H4 (cell line): ENCODE measurements at places on chromosomes 5 and 9. TPM values are rescaled to one million over a fixed set of nuclear protein-coding genes. Genes with fewer than 3 reads are reported as not detected.

Gene TMEM167A
- total RNA-seq: 175 and 177 TPM in 2 replicates

Gene UBE2QL1
- total RNA-seq: 0.54 and 0.64 TPM in 2 replicates

Gene PCDHAC1
- total RNA-seq: 1.1 TPM in 2 replicates

- DNase-seq: no peak
These were observed 411.1 kb upstream of the MPDZ start for GRCh38 chr9:13690595-13690994.

DNA sequence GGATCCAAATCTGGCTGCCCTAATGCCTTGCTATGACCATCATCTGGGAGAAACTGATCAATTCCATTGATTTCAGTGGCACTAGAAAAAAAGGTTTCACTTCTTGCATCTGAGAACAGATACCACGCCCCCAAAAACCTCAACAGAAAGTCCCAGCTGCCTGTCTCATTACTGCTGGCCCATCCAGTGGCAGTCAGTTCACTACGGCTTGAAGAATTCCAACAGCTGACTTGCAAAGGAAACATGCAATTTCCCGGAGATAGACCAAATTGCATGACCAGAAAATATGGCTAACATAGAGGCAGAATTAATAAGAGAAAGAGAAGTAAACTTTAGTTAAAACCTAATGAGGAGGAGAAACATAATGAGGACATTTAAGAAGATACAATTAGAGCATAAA, 48.6 kb downstream of the UGCG start:
- DNase-seq: no peak

- DNase-seq: no peak
These were observed 1147.7 kb upstream of the WWC1 start for GRCh38 chr5:167143716-167144115.

GRCh38 chr5:167864801-167865200, 426.6 kb upstream of the WWC1 start:
- DNase-seq: no peak

DNA sequence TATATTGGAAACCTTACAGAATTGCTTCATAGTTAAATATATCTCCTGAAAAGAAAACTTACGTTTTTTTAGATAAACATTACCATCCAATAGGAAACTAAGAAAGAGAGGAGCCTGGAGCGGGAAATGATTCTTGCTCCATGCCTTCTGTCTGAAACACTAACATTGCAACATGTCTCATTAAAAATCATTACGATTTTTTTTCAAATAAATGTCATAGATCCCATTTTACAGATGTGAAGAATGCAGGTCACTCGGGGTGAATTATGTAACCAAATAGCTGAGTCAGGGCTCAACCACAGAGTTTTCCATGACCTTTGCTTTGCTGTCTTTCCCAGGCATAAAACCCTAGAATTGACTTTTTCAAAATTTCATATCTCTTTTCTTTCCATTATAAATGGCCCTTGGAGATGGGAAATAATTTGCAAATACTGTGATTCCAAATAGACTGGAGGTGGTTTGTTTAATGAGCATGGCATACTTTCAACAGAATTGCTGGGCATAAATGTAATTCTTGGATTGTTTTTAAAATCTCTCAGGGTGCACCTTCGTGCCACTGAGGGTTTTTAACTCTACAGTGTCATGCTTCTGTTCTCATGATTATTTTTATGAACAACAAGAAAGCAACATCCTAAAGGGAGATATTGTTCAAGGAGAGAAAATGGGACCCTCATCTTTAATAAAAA, 302.8 kb downstream of the EBF1 start:
- no peak for DNase-seq

Gene MOB3B
- 0.10 and 0.39 TPM in 2 replicates for total RNA-seq

DNA sequence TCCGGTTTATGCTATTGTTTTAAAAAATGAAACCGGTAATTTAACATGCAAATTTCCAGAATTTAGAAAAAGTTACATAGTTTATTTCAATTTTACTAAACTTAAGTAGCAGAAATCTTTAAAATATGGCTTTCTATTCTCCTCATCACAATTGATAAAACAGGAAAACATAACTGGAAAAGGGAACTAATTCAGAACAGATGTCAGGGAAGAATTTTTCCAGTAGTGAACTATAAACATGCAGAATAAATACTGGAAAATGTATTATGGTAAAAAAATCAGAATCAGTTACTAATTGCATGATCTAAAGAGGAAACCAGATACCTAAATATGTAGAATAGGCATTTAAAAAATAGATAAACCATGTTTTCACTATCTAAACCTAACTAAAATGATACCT, 7.3 kb upstream of the NR4A3 start:
- no peak for DNase-seq

DNA sequence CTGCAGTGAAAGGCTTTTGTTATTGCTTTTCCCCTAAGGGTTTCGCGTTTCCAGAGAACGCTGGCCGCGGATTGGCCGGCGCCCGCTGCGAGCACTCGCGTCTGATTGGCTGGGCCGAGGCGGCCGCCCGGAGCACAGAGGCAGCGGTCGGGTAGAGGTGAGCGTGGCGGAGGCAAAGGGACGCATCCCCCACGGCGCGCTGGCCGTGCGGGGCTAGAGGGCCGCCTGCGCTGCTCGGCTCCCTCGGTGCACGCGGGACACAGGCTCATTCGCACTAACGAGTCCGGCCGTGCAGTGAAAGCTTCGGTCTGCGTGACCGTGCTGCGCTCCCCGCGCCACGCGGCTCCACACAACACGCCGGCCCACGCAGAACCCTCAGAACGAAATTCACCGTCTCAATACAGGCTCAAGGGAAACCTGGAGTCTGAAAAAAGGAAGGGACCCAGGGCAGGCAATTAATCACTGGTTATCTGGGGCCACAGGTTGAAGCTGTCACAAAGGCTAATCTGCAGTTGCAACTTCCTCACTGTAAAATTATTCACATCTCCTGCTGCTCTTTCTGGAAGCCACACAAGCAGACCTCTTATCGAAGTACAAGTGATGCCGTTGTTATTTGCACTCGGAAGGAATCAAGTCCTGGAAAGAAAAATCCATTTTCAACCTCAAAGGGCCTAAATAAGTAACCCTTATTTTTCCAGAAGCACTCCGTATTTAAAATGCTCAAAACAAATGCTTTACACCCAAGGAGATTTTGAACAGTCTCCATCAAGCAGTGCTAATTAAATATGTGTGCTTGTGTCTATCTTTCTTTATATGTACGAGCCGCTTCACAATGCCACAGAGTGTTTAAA, 94.6 kb downstream of the ZNF608 start:
- peak; percentile 73 for DNase-seq

Gene ENDOG
- total RNA-seq: 13.5 and 17.4 TPM in 2 replicates

Gene SIMC1
- total RNA-seq: 16.6 and 17.7 TPM in 2 replicates

Gene OR1N1
- not detected in 2 replicates for total RNA-seq

GRCh38 chr5:67858471-67859031, 357.0 kb upstream of the PIK3R1 start:
- no peak for DNase-seq

DNA sequence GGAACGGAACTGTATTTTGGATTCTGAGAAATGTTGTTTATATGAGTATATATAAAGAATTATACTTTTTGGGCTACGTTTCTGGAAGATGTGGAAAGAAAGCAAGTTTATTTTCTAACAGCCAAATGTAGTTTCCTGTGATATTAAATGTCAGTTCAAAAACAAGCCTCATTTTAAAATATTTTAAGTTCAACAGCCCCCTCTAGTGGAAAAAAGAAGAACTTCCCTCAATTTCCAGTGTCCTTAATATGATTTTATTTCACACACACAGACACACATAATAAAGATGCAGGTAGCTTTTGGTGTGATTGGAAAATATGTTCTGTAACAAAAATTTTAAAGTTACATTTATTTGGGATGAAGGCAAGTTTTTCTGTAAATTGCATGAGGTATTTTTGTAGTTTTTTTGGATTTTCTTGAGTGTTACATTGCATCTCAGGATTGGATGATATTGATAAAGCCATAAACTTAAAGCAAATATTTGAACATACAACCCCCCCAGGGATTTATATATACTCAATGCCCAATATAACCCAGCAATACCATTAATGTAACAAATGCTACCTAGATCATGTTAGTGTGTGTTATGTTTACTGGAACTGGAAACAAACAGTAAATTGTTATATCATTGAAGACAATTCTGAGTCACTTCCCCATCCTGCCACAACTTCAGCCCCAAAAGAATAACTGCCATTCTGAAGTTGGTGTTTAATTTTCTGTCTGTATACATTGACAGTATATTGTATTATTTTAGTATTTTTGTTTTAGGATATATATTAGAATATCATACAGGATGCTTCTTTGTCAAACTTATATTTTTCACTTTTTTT, 54.0 kb downstream of the CCDC171 start:
- no peak for DNase-seq

DNA sequence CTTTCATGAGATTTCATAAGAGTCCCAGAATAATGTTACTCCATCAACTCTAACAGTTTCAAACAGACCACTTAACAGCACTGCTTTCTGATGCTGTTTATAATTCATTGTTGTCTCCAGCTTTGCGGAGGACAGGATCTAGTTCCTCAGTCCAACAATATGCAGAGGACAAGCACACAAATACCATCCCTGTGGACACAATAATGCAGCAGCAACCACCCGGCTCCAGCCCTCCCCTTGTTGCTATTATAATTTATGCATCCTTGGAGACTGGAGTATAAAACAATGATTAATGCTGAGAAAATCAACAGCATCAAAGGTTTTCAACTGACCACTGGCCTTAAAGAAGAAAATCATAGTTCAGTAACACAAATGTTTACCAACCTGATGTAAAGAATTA, 108.3 kb downstream of the DENND1A start:
- no peak for DNase-seq
